Stimulated activated memory B cell treated with anti-CD40 and anti-IgM and Interleukin-4, amounts not matched to agents 10 μg/mL and 1 μg/mL and 100 μg/mL, for 72 hours (primary cell): ENCODE measurements at places on chromosomes 12 and 14.

- ATAC-seq, result no peak
Observed at GRCh38 chr14:21185491-21185890, 29.6 kb upstream of the OR5AU1 start.

DNA sequence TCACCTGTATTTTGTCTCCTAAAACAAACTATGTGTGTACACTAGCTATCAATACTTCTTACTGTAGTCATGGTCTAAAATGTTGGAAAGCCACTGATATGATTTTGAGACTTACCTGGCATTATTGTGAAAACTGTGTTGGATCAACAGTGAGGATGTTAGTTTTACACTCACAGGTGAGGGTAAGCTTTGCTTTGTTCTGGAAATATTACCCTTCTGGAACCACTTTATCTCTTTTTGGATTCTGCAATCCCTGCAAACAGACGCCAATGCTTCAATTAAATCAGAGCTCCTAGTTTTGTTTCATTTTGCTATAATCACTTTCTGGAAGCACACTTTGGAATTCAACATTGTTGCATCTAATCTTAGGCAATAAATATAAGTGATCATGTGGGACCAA lies 223.3 kb downstream of the RPS29 start:
- no peak for ATAC-seq

DNA sequence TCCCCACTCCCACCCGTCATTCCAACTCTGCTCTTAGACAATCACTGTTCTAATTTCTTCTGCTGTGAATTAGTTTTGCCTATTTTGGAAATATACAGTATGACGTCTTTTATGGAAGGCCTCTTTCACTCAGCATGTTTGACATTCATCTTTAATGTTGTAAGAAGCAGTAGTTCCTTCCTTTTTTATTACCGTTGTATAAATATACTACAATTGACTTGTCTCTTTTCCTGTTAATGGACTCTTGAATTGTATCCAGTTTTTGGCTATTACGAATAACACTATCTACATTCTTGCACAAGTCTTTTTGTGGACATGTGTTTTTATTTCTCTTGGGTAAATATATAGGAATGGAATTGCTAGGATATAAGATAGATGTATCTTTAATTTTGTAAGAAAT lies 4.9 kb upstream of the PMCH start:
- ATAC-seq, result no peak

GRCh38 chr12:47272412-47273190 lies 192.8 kb upstream of the AMIGO2 start:
- no peak for ATAC-seq

- no peak for ATAC-seq
Observed at GRCh38 chr12:104524034-104524832, 67.5 kb downstream of the CHST11 start.

DNA sequence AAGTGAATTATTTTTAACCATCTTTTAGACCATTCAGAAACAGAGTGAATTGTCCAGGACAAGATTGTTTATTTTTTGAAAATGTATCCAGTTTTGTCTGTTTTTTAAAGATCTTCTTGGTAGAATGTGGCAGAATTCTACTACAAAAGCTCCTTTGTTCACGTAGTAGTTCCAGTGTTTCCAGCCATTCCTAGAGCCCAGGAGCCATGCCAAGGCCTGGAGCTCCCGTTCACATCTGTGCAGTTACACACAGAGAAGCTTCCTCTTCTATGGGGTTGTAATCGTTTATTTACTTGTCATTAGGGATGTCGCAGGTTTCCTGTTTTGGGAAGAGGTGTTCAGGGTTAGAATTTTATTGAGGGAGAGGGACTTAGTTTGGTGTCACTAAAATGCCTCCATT lies 409.8 kb downstream of the NPAS3 start:
- no peak for ATAC-seq

- ATAC-seq, result no peak
Observed at GRCh38 chr12:104334581-104334980, 31.0 kb downstream of the EID3 start.

- no peak for ATAC-seq
Observed at GRCh38 chr12:54139019-54139418, 49.8 kb downstream of the SMUG1 start.

- no peak for ATAC-seq
Observed at GRCh38 chr14:44567997-44568396, 60.9 kb upstream of the FSCB start.
